ENCODE measurements at places on chromosomes 7 and 10. TPM values are rescaled to one million over a fixed set of nuclear protein-coding genes. Genes with fewer than 3 reads are reported as not detected.

Gene ASB10
- total RNA-seq = not detected

Gene SPDYE1
- not detected for total RNA-seq

Gene VWDE
- total RNA-seq = 0.74 TPM

Gene ETV1
- 2.1 TPM for total RNA-seq

Gene ATRNL1
- 0.12 TPM for total RNA-seq

Gene DENND11
- total RNA-seq = 6.5 TPM

Gene ADARB2
- 0.18 TPM for total RNA-seq

Gene VKORC1L1
- total RNA-seq = 30.2 TPM

Gene SCART1
- 0.14 TPM for total RNA-seq

Gene FXYD4
- not detected for total RNA-seq

Gene FAM171A1
- 21.0 TPM for total RNA-seq

Gene GIMAP5
- not detected for total RNA-seq

Gene FBXO24
- 0.33 TPM for total RNA-seq

Gene C7orf25
- 2.7 TPM for total RNA-seq

Gene NEUROG3
- not detected for total RNA-seq

Gene MUC3A
- 13.2 TPM for total RNA-seq

Gene MAP3K8
- 10.4 TPM for total RNA-seq

Gene TFPI2
- total RNA-seq = 220 TPM

Gene CFAP69
- 2.2 TPM for total RNA-seq

Gene NEUROD6
- total RNA-seq = not detected

Gene SMC3
- 55.2 TPM for total RNA-seq

Gene NPVF
- not detected for total RNA-seq

Gene ADRB1
- 1.1 TPM for total RNA-seq

Gene CHPF2
- 41.3 TPM for total RNA-seq

Gene CNPY1
- not detected for total RNA-seq
